ENCODE measurements at places on chromosomes 7 and 10.

DNA sequence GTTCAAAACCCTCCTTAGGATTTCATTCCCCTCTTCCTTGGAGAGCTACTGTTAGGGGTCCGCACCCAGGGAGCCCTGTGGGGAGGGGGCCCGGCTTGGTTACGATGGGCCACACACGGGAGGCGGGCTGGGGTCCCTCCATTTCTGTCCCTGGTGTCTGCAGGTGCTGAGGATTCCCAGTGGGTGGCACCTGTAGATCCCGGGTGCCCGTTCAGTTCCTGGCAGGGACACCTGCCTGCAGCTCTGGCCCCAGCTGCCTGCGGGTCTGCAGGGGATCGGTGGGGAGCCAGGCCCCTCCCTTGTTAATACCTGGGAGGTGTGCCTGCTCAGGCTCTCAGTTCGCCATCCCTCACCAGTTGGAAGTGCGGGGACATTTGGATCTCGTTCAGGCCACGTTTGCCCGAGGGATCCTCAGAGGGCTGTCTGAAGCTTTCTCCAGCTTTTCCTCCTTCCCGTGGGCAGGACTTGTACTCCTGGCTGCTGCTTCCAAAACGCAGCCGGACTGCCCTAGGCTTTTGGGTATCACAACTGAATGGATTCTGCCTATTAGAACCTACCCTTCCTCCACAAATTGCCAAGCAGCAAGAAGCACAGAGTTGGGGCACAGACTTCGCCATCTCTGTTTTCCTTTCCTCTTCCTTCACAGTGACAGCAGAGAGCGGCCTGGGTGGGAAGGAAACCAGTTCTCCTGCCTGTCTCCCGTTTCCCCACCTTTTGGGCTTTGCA, 22.3 kb upstream of the IL15RA start:
- no peak for DNase-seq

DNA sequence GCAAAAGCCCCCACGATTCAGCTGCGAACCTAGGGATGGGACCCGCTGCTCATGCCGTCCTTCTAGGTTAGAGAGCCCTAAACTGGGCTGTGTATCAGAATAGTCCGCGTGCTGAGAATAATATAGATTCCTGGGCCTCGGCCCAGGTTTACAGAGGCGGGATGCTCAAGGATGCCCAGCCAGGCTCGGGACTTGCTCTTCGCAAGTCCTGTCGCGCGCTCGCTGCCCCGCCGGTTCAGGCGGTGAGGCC, 266 bp upstream of the STMP1 start:
- DNase-seq = no peak

DNA sequence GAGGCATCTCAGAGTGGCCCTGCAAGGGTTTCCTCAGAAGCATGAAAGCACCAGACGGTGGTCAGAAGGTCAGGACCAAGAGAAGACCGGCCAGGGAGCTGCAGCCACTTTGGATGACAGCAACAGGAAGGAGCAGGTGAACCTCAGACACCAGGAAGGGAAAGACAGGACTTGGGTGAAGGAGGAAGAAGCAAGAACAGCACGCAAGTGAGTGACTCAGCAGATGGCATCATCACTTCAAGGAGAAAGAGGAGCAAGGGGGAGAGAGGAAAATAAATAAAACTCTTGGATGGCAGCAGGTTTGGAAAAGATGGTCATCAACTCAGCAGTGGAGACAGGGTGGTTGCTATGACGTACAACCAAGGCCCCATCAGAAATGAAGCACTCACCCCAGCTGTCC, 31.6 kb downstream of the NCAPG2 start:
- no peak for DNase-seq

DNA sequence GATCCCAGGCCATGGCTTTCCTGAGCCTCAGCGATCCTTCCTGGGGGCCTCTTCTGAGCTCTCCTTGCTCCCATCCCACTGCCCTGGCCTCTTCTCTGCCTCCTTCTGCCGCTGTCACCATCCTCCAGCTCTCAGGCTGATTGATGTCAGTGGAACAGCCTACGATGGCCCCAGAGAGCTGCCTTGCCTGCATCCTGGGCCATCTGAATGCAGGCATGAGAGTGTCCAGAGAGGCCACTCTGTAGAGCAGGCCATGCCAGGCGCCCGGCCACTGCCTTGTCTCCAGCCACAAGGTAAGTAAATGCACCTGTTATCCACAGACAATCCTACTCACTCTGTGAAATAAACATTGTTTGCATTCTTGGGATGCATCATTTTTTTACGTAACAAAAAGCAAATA, 171.4 kb upstream of the PPP2R2D start:
- DNase-seq = no peak

- DNase-seq = no peak
These were observed 556.3 kb downstream of the GRM8 start for GRCh38 chr7:126696256-126697038.

GRCh38 chr10:9305018-9305655, 1250.6 kb downstream of the GATA3 start:
- DNase-seq = no peak

DNA sequence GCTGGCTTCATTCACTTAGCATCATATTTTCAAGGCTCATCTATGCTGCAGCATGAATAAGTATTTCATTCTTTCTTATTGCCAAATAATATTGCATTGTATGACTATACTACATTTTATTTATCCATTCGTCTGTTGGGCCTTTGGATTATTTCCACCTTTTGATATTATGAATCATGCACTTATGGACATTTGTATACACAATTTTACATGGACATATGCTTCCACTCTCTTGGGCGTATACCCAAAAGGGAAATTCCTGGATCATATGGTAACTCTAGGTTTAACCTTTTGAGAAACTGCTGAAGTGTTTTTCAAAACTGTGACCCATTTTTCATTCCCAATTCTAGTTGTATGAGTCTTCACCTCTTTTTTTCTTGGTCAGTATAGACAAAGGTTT, 80.3 kb upstream of the GNAI1 start:
- DNase-seq = no peak

GRCh38 chr10:49172061-49172776, 16.0 kb downstream of the TMEM273 start:
- DNase-seq = no peak

DNA sequence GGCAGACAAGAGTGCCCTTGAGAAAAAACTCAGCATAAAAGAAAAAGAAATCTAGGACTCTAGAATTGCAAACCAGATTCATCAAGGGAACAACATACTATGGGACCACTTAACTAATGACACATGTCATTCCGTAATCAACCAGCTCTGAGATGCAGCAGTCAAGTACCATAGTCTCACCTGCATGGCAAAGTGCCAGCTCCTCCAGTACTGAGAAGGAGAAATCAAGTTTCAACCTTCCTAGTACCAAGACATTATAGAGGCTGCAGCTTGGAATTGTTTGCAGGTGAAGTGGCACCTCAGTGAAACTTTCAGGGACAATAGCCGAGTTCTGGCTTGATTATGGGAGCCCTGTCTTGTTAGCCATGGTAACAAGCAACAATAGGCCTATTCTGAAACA, 11.5 kb downstream of the STEAP1 start:
- no peak for DNase-seq

DNA sequence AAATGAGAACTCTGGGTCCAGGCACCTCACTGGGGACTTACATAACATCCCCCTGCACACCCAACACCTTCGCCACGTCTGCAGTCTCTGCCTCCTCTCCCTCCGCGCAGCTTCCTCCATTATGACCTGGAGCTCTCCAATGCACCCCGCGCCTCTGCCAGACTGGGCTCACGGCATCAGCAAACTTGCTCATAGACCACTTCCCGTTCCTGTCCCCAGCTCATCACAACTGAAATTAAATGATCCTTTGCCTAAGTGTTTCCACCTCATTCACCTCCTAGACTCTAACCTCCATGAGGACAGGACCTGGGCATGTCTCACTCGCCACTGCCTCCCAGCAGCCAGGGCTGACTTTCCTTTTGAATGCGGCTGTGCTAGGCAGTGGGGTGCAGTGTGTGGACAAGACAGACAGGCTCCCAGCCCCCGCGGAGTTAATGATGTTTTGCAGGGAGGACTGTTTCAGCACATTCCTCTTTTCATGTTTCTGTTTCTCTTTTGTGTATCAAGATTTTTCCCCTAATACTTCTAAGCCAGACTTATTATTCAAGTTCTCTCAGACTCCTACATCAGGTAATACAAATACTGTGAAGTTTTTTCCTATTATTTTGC, 18.8 kb downstream of the CHST15 start:
- DNase-seq = no peak

GRCh38 chr10:127090138-127090537, 106.3 kb downstream of the INSYN2A start:
- DNase-seq = no peak

GRCh38 chr7:157122800-157123495, 15.8 kb upstream of the UBE3C start:
- DNase-seq = no peak

GRCh38 chr10:35299016-35299415, 37.3 kb upstream of the CCNY start:
- no peak for DNase-seq

DNA sequence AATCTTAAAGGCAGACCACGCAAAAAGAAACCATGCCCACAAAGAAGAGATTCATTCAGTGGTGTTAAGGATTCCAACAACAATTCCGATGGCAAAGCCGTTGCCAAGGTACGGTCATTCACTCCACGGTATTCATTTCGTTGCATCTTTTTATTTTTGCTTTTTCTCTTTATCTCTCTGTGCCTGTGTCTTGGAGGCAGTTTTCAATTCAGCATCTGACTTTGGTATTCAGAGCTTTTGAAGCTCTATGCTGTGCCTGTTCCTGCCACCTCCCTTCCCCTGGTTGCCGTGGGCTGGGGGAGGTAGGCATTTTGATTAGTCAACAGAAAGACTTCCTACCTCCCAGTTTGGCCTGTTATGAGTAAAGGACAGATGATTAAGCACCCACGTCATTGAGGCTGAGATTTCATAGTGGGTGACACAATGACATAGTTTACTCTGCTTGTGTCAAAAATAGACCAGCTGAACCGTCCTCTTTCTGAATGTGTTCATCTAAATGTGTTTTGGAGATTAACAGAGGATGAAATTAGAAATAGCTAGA, 149.5 kb downstream of the ARID5B start:
- DNase-seq = peak; percentile 71

- DNase-seq = no peak
These were observed 43.8 kb upstream of the PAPSS2 start for GRCh38 chr10:87615856-87616255.

GRCh38 chr7:1700086-1700485, 30.0 kb downstream of the ELFN1 start:
- DNase-seq = no peak

DNA sequence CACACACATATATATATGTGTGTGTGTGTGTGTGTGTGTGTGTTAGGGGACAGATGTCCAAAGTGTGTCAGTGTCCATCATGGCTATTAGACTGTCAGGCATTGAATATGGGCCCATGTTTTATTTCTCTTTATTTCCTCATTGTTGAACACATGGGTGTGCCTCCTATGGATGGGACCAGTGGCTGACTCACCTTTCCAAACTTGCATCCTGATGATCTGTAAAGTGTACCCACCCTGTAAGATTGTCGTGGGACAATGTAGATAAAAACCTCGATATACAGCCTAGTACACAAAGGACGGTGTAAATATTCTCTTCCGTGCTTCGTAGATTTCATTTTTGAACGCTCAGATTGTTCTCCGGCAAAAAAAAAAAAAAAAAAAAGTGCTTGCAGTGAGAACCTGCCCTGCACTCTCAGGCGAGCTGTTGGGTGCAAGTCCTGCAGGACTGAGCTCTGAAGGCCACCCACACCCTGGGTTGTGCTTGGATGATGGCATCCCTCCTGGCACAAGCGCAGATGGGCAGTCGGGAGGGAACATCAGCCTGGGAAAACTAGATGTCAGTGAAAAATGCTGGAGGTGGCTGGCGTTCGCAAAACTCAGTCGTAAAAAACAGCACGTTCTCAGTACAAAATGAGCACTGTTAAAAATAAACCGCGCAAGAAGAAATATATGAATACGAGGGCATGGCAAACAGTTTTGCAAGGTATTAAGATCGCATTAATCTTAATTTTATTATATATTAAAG, 166.9 kb downstream of the CUX1 start:
- DNase-seq = no peak

GRCh38 chr7:151327659-151328058, 14.0 kb upstream of the NUB1 start:
- DNase-seq = no peak

- DNase-seq = no peak
These were observed 136.8 kb downstream of the LCOR start for GRCh38 chr10:96968682-96969423.

GRCh38 chr7:138903186-138903820, 77.9 kb downstream of the KIAA1549 start:
- DNase-seq = peak; percentile 59

- DNase-seq = no peak
These were observed 88.9 kb downstream of the FAM13C start for GRCh38 chr10:59273445-59273844.

DNA sequence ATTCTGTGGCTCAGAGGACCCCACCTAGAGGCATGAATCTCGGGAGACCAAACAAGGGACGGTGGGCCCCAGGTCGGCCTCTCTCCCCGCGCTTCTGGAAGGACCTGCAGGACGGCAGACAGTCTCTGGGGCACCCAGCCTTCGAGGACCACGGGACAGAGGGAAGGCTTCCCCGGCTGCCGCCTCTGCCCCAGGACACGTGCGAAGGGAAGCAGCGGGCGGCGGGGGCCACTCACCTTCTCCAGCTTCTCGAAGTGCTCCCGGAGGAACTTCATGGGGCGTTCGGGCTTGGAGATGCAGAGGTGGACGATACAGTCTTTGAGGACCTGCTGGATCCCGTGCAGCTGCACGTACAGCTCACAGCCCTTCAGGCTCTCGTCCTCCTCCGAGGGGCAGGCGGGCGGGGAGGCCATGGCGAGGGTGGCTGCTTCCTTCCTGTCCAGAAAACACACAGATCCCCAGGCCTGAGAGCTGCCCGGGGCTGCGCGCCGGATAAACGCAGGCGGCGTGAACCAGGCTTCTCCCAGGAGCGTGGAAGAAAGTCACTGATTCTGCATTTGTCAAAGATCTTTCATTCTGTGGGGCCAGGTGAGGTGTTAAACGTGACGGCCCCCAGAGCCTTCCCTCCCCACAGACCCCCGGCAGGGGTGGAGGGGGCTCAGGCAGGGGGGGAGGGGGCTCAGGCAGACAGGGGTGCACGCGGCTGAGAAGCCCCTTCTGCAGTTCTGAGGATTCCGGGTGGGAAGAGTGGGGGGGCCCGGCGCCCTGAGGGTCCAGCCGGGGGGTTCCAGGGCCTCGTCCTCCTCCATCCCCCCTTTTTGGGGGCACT, 15.2 kb upstream of the DNAAF5 start:
- DNase-seq = no peak
